Activated naive CD8-positive, alpha-beta T cell treated with anti-CD3 and anti-CD28 coated beads, Interleukin-2, amount 50 U/mL, for 16 hours (primary cell): ENCODE measurements at places on chromosomes 11 and 22.

DNA sequence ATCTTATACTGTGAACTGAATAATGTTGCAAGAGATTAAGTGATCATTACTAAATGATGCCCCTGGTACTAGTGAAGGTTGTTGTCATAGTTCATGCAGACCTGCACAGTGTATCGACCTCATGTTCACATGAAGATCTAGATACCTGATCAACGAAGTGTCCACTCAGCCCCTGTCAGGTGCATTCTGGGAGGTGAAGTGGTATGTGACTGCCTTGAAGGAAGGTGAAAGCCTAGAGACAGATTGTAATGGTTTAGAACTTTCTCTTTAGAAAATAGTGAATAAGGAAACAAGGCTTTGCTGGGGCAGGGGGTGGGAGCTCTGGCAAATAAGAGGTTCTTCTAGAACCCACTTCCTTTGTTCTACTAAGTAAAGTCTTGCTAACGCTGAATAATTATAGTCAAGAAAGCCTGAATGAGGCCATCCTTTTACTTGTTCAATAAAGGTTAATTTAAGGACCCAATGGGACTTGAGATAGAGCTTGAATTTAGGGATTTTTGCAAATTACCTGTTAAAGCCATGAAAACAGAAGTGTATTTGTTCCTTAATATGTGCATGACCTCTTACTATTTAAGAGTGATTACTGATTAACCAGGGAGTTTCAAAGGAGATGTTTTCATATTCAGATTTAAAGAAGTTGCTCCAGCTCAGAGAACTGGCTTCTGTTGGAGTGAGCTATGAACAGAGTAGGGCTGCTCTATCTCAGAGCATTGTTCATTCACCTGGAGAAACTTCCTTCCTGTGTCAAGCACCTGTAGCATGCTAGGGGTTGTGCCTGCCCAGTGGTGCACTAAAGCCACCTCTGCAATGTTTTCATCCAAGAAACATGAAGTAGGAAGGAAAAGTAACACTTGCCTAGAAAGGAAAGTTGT is 45.3 kb downstream of the C22orf31 start:
- DNase-seq: no peak

GRCh38 chr11:110776081-110776480 is 63.8 kb upstream of the ARHGAP20 start:
- no peak for DNase-seq

DNA sequence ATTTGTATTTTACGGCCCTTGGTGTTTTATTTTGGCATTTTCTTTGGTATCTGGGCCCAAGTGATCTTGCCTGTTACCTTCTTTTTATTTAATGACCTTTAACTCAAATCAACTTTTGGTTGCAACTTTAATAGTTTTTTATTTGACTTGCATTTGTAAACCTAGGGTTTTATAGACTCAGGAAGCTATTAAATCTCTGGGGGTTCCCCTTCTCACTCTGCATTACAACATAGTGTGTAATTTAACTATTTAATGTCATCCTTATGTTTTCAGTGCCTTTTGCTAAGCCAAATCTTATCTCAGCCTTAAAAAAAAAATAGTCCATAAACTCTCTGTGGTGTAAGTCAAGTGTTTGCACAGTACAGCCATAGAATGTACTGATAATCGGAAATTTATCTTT is 3.4 kb downstream of the FJX1 start:
- no peak for DNase-seq

DNA sequence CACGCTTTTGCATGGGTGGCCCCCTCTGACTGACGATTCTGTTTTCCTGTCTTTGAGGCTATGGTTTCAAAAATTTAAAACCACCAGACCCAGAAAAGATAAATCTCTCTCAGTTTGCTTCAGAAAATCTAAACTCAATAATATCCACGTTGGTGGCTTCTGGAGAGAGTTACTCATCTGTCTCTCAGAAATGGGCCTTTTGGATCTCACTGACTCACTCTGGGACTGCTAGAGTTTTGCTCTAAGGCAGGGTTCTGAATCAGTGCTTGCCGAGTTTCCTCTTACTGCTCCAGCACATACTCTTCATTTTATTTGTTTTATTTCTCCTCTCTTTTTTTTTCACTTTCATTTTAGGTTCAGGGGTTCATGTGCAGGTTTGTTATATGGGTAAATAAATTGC is 305.7 kb downstream of the BLID start:
- DNase-seq: no peak

DNA sequence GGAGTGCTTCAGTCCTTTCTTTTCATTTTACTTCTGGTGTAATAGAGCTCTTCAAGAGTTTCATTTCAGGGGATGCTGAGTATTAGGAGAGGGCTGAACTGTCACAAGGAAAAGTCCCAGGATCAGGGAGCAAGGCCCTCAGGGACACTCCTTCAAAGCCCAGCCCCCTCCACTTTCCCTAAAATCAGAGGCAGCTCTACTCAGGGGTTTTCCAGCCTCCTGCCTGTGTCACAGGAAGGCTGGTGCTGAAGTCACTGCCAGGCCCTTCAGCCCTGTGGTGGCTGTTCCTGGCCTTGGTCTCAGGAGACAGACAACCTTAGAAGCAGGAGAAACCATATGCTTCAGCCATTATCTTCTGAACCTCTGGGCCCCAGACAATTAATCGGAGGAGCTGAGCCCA is 36.4 kb upstream of the KIRREL3 start:
- no peak for DNase-seq

GRCh38 chr22:45207533-45207932 is 33.2 kb downstream of the KIAA0930 start:
- no peak for DNase-seq

DNA sequence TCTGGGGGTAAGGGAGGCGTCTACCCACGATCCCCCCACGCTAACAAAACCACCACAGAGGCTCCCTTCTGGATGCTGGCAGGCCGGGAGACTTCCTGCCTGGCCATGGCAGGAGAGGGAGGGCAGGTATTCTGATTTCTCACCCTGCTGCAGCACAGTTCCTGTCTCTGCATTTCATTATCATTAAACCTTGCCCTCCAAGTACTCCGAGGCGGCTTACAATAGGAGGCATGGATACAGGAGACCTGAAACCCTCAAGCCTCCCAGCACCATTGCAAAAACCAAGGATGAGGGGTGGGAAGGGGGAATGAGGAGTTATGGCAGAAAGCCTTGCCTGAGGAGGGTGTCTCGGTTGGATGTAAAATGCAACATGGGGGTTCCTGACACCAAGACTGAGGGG is 44.1 kb upstream of the MN1 start:
- no peak for DNase-seq

DNA sequence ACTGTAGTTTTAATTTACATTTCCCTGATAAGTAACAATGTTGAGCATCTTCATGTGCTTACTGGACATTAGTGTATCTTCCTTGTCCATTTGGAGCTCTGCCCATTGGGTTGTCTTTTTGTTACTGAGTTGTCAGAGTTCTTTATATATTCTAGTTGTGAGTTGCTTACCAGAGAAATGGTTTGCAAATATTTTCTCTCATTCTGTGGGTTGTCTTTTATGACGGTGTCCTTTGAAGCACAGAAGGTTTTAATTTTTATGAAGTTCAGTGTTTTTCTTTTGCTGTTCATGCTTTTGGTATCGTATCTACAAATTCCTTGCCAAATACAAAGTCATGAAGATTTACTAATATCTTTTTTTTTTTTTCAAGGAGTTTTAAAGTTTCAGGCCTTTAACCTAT is 42.4 kb downstream of the ZBTB44 start:
- DNase-seq: no peak

DNA sequence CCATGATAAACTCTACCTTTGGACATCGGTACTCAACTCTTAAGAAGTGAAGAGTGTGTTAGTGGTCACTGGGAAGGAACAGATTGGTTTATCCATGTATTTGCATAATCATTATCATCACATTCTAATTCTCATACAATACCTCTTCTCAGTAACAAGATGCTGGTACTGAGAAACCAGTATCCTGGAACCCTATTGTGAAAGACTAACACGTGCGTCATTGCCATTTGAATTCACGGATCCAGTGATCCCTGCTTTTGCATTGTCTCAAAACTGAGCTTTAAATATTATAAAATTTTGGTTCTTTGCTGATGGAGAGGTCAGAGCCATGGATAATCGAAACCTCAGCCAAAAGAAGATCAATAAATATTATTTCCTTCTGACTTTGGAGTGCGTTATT is 35.2 kb downstream of the KIRREL3 start:
- DNase-seq: no peak
